ENCODE measurements at places on chromosomes 16 and 17. TPM values are rescaled to one million over a fixed set of nuclear protein-coding genes. Genes with fewer than 3 reads are reported as not detected.

- DNase-seq: peak; percentile 87
Observed at GRCh38 chr17:36463916-36464764, 22.3 kb upstream of the ZNHIT3 start.

Gene MMP2
- 143 TPM for total RNA-seq

Gene CORO7
- 7.0 TPM for total RNA-seq

GRCh38 chr16:56629531-56629930, 2.9 kb upstream of the MT1M start:
- DNase-seq: no peak

GRCh38 chr17:69235338-69236058, 6.9 kb upstream of the ABCA10 start:
- DNase-seq: peak; percentile 74

GRCh38 chr17:57402681-57403180, 146.4 kb downstream of the MSI2 start:
- no peak for DNase-seq

- DNase-seq: no peak
Observed at GRCh38 chr17:63399856-63400255, 46.2 kb downstream of the CYB561 start.

- peak; percentile 80 for DNase-seq
Observed at GRCh38 chr17:17515934-17516930, 20.0 kb upstream of the RASD1 start.

Gene CCL15
- total RNA-seq: not detected

- DNase-seq: no peak
Observed at GRCh38 chr16:49560004-49560830, 186.6 kb downstream of the C16orf78 start.

DNA sequence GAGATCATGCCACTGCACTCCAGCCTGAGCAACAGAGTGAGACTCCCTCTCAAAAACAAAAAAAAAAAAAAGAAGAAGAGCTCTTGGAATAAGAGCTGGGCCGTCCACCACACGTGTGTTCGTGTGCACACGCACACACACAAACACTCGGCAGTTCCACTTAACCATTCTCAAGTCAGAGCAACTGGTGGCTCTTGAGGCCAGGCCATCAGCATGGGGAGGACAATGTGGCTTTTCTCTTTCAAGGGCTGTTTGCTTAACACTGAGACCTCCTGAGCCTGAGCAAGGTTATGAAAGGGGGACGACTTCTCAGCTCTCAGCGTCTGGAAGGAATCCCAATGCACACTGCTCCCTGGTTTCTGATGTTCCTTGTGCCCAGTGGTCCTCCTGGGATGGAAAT, 444.9 kb downstream of the SOX9 start:
- DNase-seq: no peak

GRCh38 chr17:36705283-36705795, 104.0 kb downstream of the MRM1 start:
- DNase-seq: no peak

DNA sequence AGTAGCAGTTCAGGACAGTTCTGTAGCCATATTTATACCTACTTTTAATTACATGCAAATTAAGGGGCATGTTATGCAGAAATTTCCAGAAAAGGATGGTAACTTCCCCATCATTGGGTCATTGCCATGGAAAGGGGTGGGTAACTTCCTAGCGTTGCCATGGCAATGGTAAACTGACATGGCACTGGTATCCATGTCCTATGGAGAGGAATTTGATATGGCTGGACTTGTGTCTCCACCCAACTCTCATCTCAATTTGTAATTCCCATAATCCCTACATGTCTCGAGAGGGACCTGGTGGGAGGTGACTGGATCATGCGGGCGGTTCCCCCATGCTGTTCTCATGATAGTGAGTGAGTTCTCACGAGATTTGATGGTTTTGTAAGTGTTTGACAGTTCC, 35.6 kb upstream of the CACNG4 start:
- no peak for DNase-seq

DNA sequence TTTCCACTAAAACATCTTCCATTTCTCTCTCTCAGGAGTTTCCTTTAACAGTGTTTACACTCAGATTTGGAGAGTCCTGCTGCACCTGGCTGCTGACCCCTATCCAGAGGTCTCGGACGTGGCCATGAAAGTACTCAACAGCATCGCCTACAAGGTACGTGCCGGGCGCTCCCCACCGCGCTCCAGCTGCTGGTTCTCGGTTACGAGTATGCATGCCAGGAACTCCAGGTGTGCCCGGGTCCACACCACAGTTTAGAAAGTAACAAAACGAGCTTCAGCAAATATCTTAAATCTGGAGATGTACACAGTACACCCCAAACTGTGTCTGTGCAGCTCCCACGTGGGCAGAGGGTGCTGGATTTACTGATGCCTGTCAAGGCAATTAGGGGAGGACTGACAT, 82.9 kb upstream of the CHMP6 start:
- DNase-seq: no peak

DNA sequence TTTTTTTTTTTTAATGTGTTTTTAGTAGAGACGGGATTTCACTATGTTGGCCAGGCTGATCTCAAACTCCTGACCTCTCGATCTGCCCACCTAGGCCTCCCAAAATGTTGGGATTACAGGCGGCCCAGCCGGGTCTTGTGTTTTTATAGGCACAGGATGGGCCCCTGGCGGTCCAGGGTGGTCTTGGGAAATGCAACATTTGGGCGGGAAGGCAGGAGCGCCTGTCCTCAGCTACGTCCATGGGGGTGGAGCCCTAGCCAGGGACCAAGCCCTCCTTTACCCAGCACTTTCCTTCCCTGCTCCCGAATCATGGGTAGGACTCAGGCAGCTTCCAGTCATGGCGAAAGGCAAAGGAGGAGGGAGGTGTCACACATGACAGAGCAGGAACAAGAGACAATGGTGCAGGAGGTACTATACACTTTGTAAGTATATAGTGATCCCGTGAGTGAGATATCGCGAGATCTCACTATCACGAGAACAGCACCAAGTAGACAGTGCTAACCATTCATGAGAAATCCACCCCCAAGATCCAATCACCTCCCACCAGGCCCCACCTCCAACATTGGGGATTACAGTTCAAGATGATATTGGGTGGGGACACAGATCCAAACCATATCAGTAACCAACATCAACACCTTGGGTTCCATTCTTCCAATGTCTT, 226.7 kb upstream of the WSCD1 start:
- no peak for DNase-seq

DNA sequence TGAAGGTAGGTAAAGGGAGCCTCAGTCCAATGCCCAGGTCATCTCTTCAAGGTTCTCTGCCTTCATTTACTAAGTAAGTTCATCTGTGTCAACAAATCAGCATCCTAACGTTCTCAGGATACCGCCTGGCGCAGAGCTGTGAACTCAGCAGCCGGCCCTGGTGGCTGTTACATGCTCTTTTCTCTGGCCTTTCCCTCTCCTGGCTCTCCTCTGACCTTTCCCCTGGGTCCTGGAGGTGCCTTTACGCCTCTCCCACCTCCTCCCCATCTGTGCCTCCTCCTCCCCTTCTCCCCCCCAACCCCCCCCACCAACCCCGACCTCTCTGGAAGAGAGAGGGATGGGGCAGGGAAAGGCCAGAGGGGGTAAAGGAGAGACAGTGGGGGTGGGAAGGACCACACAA, 19.5 kb downstream of the COTL1 start:
- DNase-seq: no peak

Gene SLFN14
- total RNA-seq: not detected

Gene DPEP3
- total RNA-seq: not detected

GRCh38 chr17:2017274-2017941, 7.7 kb downstream of the RTN4RL1 start:
- no peak for DNase-seq

DNA sequence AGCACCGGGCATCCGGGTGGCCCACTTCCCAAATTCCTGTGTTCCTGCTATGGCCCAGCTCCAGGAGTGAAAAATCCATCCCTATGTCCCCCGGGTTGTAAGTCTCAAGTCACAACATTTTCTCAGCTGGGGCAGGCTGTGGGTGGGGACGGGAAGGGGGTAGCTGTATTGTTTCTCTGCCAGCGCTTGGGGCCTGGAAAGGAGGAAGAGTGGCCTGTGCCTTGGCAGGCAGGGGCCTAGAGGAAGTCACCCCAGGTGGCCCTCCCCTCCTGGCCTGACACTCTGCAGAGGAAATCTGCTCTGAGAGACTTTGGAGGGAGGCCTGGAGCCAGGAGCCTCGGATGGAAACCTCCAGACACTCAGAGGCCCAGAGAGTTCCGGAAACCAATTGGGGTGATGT, 10.6 kb upstream of the SCN4A start:
- DNase-seq: no peak

- DNase-seq: no peak
Observed at GRCh38 chr16:87441886-87442580, 49.9 kb downstream of the MAP1LC3B start.

DNA sequence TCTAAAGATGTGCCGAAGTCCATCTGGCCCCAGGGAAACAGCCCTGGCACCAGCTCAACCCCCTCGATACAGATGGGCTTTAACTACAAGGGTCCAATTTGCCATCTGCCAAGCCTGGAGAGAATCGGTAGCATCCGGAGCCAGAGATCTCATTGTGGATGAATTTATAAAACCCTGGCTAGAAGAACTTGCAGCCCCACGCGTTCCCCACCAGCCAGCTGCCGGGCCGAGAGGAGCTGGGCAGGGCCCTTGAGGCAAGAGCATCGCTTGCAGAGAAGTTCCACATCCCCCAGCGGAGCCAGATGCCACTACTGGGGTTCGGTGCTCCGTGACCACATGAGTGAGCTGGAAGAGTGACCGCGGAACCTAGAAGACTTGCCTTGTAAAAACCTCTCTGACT, 65.3 kb upstream of the NOL11 start:
- no peak for DNase-seq

- DNase-seq: no peak
Observed at GRCh38 chr17:42457107-42457792, 1.4 kb upstream of the ATP6V0A1 start.

Gene TMEM238L
- not detected for total RNA-seq

Gene KIAA0753
- total RNA-seq: 16.1 TPM

- DNase-seq: peak; percentile 28
Observed at GRCh38 chr17:36768394-36768793, 167.0 kb downstream of the MRM1 start.

- DNase-seq: peak; percentile 85
Observed at GRCh38 chr16:64440421-64440831, 681.4 kb downstream of the CDH11 start.

DNA sequence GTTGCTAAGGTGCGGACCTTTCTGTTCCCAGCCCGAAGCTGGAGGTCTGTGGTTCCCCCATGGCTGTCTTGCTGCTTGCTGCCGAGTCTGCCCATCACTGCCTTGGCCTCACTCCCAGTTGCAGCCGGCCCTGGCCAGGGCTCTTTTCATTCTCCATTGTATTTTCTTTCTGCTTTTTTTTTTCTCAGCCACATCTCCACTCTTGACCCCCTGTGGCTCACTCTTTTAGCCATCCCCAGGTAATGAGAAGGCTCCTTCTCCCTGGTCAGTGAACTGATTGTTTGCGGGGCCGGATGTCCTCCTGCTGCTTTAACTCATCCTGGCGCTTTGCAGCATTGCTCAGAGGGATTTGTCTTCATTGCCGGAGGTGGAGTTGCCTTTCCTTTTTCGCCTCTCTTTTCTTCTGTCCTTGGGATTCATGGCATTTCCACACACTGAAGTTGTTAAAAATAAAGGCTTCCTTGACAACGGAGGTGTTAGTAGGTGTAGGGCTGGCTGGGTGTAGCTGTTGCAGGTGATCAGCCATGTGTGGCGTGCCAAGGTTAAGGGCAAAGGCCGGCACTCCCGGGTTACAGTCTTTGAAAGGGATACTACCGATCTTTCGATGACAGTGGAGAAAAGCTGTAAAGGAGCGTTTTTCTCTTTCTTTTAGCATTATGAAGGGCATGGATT, 34.1 kb downstream of the MAP2K6 start:
- no peak for DNase-seq

Gene AATK
- 0.17 TPM for total RNA-seq

DNA sequence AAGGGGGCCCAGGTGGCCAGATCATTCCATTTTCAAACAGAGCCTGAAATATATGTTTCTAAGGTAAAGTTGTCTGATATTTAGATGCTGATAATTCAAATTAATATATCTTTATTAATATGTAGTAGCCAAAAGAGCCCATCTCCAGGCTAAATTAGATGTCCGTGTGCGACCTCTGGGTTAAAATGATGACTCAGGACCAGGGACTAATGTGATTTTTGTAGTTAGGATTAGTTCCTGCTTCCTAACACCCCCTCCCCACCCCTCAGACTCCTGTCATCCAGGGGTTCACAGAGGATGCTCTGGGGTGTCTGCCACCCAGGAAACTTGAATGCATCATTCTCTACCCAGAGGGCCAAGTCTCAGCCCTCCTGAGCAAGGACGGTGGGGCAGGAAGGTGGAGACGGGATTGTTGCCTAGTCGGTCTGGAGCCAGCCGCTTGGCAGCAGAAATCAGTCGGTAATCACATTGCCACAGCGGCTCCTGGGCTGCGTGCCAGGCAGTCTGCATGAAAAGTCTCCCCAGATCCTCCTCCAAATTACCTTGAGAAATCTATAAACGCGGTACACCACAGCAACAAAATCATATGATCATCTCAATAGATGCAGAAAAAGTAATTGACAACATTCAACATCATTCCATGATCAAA, 29.8 kb downstream of the CNGB1 start:
- DNase-seq: peak; percentile 52

DNA sequence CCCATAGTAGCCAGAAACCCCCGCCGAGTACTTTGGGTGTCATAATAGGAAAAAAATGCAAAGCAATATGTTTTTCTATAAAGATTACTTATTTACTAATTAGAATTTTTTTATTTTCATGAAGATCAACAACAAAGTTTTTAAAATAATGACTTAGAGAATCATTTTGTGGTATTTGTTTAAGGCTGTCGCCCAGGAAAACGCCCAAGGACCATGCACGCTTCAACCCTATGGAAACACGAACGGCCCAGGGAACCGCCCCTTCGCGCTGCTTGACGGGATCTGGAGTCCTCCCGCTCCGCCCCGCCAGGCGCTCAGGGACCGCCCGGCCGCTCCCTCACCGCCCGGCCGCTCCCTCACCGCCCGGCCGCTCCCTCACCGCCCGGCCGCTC, 408 bp upstream of the KPNA2 start:
- DNase-seq: peak; percentile 98

Gene P2RX1
- total RNA-seq: not detected

Gene CMTM1
- total RNA-seq: 1.4 TPM

Gene NOTUM
- 0.51 TPM for total RNA-seq

GRCh38 chr16:69073181-69073702, 32.2 kb upstream of the HAS3 start:
- DNase-seq: peak; percentile 92

GRCh38 chr17:74554909-74555308, 9.0 kb upstream of the CD300C start:
- DNase-seq: no peak

Gene NOG
- total RNA-seq: 0.92 TPM

- DNase-seq: no peak
Observed at GRCh38 chr16:23539984-23540816, 16.9 kb downstream of the EARS2 start.

DNA sequence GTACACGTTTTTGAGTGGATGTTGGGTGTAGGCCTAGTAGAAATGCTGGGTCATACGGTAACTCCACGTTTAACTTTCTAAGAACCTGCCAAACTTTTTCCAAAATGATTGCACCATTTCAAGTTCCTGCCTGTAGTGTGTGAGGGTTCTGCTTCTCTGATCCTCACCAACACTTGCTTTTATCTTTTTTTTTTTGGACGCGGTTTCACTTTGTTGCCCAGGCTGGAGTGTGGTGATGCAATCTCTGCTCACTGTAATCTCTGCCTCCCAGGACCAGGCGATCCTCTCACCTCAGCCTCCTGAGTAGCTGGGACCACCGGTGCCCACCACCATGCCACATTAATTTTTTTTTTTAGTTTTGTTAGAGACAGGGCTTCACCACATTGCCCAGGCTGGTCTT, 23.5 kb downstream of the ZNF750 start:
- DNase-seq: no peak

- no peak for DNase-seq
Observed at GRCh38 chr17:7138800-7139381, 24.3 kb upstream of the ASGR2 start.

- no peak for DNase-seq
Observed at GRCh38 chr16:89352091-89352681, 134.7 kb downstream of the ZNF778 start.

Measured in Daoy (cell line).